Activated gamma-delta T cell treated with anti-CD3 and anti-CD28 coated beads, Interleukin-2, amount 50 U/mL, for 16 hours (primary cell): ENCODE measurements at places on chromosomes 7 and 10.

GRCh38 chr10:22479419-22479818 lies 134.1 kb downstream of the SPAG6 start:
- DNase-seq: no peak

DNA sequence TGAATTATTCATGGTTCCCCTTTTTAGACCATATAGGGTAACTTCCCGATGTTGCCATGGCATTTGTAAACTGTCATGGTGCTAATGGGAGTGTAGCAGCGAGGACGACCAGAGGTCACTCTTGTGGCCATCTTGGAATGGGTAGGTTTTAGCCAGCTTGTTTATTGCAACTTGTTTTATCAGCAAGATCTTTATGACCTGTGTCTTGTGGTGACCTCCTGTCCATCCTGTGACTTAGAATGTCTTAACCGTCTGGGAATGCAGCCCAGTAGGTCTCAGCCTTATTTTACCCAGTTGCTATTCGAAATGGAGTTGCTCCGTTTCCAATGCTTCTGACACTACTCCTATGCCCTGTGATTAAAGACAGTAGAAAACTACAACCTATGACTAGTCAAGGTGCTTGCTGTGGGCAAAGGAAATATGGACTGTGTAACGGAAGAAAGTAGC lies 18.8 kb upstream of the PAXIP1 start:
- no peak for DNase-seq

- DNase-seq: no peak
Observed at GRCh38 chr10:31978156-31978483, 49.5 kb upstream of the ARHGAP12 start.

- DNase-seq: no peak
Observed at GRCh38 chr10:84348860-84349259, 20.5 kb downstream of the CCSER2 start.

DNA sequence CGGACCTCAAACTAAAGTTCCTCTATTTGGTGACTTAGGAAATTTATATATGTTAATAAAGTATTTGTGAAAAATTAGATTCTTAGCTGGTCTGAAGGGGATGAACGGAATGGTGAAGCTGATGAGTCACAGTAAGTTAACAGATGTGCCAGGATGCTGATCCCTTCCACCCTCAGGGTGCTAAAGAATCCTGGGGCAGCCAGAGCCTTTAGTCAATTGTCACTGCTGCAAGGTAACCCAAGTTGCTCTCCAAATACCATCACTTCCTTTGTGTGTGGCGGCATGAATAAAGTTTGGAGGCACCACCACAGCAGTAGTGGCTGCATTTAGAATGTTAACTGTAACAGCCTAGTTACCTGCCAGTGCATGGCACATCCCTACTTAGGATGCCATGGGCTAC lies 222.6 kb upstream of the PPP1R3A start:
- no peak for DNase-seq

DNA sequence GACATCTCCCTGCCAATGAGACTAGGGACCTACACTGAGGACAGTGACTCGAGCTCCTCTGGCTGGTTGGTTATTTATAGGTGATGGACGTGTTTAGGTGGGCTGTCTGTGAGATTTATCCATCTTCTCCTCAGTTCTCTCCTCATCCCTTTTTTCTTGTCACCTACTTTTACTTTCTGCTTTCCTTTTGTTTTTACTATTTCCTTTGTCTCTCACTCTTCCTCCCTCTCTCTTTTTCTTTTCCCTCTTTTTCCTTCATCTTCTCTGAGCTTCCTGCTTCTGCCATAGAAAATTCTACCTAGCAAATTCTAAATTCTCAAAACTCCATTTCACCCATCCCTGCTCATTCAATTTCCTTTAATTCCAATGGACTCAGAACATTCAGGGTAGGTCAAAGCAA lies 478.0 kb downstream of the GRID1 start:
- no peak for DNase-seq

GRCh38 chr10:69684981-69685353 lies 54.9 kb downstream of the FAM241B start:
- DNase-seq: no peak

GRCh38 chr7:66013938-66014337 lies 31.9 kb upstream of the GUSB start:
- no peak for DNase-seq

DNA sequence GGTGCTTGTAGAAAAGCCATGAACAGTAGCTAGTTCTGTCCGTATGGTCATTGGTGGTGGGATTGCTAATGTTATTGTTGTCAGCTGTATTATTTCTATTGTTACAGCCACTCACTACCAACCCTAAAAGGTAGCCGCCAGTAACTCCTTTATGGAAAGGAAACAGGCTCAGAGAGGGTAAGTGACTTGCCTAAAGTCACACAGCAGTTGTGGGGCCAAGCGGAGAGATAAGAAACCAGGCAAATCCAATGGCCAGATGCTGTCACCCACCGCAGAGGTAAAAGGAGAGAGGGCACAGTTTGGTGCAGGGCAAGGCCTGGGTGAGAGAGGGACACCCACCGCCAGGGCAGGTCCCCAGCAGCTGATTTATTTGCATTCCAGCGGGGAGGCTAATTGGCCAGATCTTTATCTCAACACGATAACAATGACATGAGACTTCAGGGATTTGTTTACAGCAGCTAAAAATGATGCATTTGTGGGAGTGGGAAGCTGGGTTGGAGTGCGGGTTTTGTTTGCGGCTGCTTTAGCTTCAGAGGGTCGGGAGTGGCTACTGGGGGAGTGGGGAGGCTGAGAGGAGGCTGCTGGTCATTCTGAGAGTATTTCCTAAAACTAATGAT lies 8.6 kb upstream of the NKX2-3 start:
- no peak for DNase-seq

- DNase-seq: no peak
Observed at GRCh38 chr7:98797150-98797549, 72.7 kb downstream of the TMEM130 start.

GRCh38 chr7:65371468-65371867 lies 2.2 kb upstream of the ZNF92 start:
- no peak for DNase-seq

- DNase-seq: no peak
Observed at GRCh38 chr7:55557666-55558188, 14.6 kb downstream of the VOPP1 start.

GRCh38 chr7:16098585-16099179 lies 322.7 kb downstream of the CRPPA start:
- no peak for DNase-seq

GRCh38 chr7:135803143-135803542 lies 54.5 kb upstream of the FAM180A start:
- no peak for DNase-seq

GRCh38 chr7:120677535-120677934 lies 180.4 kb downstream of the TSPAN12 start:
- no peak for DNase-seq

DNA sequence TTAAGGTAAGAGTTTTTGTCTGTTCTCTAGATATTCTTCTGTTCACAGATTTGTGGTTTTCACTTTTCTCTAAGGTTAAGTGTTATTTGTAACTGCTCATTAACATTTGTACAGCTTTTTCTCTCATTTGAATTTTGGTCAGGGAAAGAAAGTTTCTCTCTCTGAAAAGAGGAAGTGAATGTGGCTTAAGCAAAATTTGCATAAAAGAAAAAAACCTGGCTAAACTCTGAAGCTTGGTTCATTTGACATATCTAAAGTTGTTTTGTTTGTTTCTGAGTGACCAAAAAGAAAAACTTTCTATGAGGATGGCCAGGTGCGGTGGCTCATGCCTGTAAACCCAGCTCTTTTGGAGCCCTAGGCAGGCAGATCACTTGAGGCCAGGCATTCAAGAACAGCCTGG lies 22.0 kb upstream of the SLC26A4 start:
- DNase-seq: no peak

- no peak for DNase-seq
Observed at GRCh38 chr7:158741294-158741666, 36.7 kb upstream of the NCAPG2 start.

- DNase-seq: no peak
Observed at GRCh38 chr10:58414270-58415041, 29.2 kb downstream of the TFAM start.

- no peak for DNase-seq
Observed at GRCh38 chr7:47454069-47454973, 127.6 kb downstream of the TNS3 start.

GRCh38 chr10:23755556-23755955 lies 316.7 kb downstream of the OTUD1 start:
- DNase-seq: no peak

- no peak for DNase-seq
Observed at GRCh38 chr10:84155521-84155920, 16.2 kb downstream of the GHITM start.

DNA sequence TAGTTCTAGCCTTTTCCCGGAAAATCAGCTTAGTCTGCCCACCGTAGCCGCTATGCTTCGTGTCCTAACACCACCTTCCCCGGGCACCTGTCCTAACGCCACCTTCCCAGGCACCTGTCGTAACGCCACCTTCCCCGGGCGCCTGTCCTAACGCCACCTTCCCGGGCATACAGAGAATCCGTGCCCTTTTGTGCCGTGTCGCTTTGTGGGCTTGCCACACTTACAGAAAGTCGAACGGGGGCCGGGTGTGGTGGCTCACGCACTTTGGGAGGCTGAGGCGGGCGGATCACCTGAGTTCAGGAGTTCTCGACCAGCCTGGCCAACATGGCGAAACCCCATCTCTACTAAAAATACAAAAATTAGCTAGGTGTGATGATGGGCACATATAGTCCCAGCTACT lies 73.6 kb upstream of the DNAJB6 start:
- DNase-seq: no peak

DNA sequence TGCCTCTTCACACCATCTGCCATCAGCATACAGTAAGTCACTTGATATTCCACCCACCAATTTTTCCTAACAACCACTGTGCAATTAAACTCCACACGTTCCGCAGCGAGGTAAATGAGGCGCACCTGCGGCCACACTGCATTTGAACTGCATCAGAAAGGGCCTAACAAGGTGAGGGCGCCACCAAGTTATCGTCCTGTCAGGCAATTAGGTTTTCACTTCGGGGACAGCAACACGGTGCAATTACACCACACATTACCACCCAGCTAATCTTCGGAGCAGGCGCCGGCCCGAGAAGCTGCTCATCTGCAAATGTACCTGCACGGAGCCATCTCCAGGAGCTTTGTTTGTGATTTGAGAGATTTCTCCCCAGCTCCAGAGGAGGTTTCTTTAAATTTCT lies 84.4 kb downstream of the EBF3 start:
- no peak for DNase-seq

GRCh38 chr7:411677-412312 lies 107.9 kb downstream of the PDGFA start:
- no peak for DNase-seq

DNA sequence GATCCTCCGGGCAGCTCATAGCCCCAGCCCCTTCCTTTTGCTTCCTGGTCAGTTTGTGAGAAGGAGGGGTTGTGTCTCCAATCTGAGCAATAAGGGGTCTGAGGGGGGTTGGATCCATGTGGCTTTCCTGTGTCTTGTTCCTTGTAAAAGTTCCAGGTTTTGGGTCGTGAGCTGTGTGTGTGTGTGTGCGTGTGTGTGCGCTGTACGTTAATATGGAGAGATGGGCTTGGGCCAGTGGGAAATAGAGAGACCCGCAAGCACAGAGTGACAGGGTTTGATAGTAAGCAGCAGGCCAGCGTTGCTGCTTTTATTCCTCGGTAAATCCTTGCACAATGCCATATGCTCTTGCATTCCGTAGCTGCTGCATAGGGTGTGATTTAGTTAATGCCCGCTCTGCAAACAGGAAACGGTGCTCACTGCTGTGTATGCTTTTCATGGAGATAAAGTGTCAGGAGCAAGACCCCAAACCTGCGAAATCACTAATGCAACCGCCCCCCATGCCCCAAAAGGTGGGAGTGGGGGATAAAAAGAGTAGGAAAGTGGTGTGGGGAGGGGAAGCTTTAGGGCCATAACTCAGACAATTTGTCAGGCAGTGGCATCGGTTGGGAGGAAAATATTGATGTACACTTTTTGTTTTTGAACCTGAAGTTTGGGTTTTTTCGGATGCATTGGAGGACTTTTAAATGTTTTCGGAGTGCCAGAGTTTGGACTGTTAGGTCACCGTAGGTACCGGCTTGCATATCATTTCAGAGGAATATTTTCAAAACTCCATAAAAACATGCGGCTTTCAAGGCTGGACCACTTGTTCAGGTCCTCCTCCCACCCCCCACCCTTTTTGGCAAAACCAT lies 108.7 kb downstream of the TCF7L2 start:
- DNase-seq: no peak

- DNase-seq: no peak
Observed at GRCh38 chr7:88090671-88091070, 129.2 kb downstream of the SRI start.

DNA sequence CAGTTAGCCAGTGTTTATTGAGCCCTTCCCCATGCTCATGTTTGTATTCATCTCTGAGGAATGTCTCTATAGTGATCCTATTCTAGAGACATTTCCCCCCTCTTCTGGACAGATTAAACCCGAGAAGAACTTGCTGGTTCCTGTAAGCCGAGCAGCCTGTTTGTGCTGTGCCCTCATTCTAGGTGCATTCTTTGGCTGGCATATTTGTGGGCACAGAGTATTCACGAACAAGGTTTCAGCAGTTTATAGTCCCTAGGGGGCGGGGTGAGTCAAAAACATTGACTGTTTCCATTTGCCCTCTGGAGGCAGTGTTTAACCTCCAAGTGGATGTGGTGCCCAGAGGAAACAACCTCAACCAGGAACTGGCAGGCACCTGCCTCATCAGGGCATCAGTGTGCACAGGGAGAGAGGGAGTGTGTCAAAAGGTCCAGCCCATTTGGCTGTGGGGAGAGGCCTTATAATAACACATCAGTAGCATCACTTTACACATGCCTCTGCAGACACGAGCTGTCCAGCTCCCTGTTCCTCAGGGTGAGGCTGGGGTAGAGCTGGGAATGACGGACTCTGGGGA lies 273.3 kb upstream of the LRGUK start:
- DNase-seq: no peak

GRCh38 chr10:22278441-22278782 lies 37.8 kb upstream of the COMMD3 start:
- DNase-seq: no peak

DNA sequence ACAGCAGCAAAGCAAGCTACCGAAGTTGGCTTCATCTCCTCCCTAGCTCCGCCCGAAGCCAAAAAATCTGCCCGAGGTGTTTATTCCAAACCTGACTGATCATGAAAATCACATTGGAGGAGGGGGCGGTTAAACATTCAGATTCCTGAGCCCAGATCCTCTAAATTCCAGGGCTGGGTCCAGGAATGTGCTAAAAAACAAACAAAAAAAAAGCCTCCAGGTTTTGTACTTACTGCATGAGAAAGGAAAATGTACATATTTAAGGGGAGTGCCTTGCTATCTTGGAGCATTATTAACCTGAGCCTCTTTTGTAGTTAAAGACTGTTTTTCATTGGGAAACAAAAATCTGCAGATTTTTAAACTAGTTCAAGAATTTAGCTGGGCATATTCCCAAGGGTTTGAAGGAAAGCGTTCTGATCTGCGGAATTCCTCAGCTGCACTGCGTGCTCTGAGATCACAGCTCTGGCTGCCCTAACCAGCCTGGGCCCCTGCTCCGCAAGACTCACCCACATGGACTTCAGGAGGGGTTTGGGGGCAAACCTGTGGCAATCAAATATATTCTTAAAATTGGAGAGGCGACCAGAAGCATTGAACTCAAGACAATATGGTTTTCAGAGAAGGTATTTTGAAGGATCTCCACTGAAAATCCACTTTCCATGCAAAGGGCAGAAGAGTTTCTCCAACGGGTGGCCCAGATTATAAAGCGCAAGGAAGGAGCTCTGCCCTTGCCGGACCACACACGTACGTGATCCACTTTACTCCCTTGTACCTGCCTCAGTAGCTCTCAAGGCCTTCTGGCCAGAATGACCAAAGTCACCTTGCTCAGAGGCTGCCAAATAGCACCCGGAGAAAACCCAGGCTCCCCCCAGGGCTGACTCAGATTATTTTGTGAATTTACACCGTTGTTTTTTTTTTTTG lies 10.0 kb upstream of the TNS3 start:
- no peak for DNase-seq

GRCh38 chr7:17299483-17299991 lies 1.1 kb downstream of the AHR start:
- no peak for DNase-seq
